ENCODE measurements at places on chromosomes 6 and 20.
A peak's percentile ranks its signal among the peaks of the same experiment; 100 is the strongest.

DNA sequence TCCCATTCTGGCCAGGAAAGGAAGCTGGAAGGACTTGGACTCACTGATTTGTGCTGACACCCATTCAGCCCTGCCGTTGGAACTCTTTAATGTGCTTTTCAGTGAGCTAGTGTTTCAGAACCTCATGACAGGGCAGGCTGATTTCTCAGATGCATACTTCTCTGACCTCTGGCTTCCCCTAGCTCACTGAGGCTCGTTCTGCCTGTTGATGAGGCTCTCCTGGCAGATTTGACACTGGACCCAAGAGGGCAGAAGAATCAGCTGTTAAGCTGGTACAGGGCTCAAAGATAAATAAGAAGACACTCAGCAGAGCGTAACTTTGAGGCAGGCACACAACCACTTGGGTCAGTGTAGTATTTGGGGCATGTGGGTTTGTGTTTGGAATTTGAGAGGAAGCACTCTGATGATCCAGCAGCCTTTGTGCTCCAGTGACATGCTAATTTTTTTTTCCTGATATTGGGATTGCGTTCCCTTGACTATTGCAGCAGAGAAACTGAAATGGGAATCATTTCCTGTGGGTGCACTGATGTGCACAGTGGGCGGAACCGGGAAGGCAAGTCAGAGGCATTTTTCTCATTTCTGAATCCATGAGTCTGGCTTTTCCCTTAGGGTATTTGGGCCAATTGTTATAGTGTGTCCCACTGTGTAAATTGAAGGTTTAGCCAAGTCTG lies 80.2 kb downstream of the CARMIL1 start:
- H3K36me3 ChIP-seq: no peaks in the 10 kb centered on the region
- no peak for DNase-seq
- H3K4me1 ChIP-seq: peaks cover 2% of the 10 kb centered on the region
- H3K27ac ChIP-seq: no peak overlapping the region
- no peaks in the 10 kb centered on the region for H3K27me3 ChIP-seq
- H3K4me3 ChIP-seq: no peak overlapping the region

GRCh38 chr20:14412065-14412681 lies 74.8 kb upstream of the FLRT3 start:
- no peaks in the 10 kb centered on the region for H3K27me3 ChIP-seq
- no peaks in the 10 kb centered on the region for H3K4me1 ChIP-seq
- H3K27ac ChIP-seq: no peak overlapping the region
- no peaks in the 10 kb centered on the region for H3K36me3 ChIP-seq

DNA sequence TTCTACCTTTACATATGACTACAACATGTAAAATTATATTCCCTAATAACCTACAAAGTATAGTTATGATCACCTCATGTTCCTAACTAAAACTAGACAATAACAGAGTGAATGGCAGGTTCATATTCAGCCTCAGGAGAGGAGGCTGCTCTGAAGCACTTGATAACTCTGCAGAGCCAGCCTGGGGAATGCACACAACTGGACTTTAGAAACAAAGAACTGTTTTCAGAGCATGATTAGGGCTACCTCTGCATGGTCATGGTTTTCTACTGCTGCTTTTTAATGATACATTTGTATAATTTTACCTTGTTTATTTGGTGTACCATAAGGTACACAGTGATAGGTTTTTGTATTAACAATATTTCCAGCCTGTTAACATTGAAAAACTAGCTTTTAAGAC lies 50.3 kb downstream of the TRPC4AP start:
- peaks cover 21% of the 10 kb centered on the region for H3K36me3 ChIP-seq
- H3K4me1 ChIP-seq: peaks cover 6% of the 10 kb centered on the region
- no peak overlapping the region for H3K27ac ChIP-seq
- no peaks in the 10 kb centered on the region for H3K27me3 ChIP-seq
- no peak overlapping the region for H3K4me3 ChIP-seq

- H3K27ac ChIP-seq: no peak overlapping the region
- H3K4me3 ChIP-seq: no peak overlapping the region
- DNase-seq: no peak
- H3K4me1 ChIP-seq: peaks cover 19% of the 10 kb centered on the region
- peaks cover 2% of the 10 kb centered on the region for H3K36me3 ChIP-seq
Observed at GRCh38 chr6:41367700-41368099, 32.3 kb downstream of the NCR2 start.

GRCh38 chr6:96116674-96117073 lies 100.9 kb downstream of the FUT9 start:
- H3K27me3 ChIP-seq: no peaks in the 10 kb centered on the region
- H3K36me3 ChIP-seq: no peaks in the 10 kb centered on the region
- no peak overlapping the region for H3K27ac ChIP-seq
- H3K4me3 ChIP-seq: no peak overlapping the region

DNA sequence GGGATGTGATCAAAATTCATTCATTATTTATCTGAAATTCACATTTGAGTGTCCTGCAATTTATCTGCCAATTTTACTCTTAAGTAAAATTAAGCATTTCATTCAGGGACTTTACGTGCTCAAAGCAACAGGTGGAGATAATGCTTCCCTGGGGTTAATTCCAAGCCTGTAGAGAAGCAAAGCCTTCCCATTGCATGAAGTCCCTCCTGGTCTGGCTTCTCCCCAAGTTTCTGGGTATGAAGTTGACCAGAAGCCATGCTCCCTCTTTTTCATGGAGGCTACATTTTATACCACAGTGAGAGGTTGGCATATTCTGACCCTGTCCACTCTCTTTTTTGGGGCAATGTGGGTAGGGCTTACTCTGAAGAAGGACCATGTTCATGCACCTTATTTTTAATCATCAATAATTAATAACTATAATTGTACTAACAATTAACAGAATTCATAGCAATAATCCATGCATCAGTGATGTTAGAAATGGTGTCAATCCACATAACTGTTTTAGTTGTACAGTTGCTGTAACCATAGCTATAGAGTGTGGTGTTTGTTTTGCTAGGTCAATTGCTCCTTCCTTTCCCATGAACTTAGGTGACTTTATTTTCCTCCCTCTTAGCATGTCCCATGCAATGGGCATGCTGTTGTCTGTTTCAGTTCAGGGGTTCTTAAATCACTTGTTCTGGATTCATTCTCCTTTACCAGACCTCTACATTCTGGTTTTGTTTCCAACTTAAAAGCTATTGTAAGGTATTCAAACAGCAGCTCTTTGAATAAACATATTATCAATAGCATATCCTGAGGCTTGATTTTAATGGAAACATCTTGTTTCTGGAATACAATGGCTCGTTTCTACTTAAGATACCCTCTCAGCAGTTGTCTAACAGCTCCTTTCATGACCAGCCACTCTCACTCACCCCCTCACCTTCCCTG lies 1.5 kb downstream of the LAMA4 start:
- DNase-seq: no peak
- no peaks in the 10 kb centered on the region for H3K36me3 ChIP-seq
- peaks cover 74% of the 10 kb centered on the region for H3K27me3 ChIP-seq
- H3K4me1 ChIP-seq: peaks cover 14% of the 10 kb centered on the region
- H3K4me3 ChIP-seq: peak overlapping the region; percentile 73
- H3K27ac ChIP-seq: no peak overlapping the region

- DNase-seq: no peak
- H3K4me3 ChIP-seq: no peak overlapping the region
- H3K27ac ChIP-seq: no peak overlapping the region
Observed at GRCh38 chr6:25829375-25829774, 2.5 kb downstream of the SLC17A1 start.

DNA sequence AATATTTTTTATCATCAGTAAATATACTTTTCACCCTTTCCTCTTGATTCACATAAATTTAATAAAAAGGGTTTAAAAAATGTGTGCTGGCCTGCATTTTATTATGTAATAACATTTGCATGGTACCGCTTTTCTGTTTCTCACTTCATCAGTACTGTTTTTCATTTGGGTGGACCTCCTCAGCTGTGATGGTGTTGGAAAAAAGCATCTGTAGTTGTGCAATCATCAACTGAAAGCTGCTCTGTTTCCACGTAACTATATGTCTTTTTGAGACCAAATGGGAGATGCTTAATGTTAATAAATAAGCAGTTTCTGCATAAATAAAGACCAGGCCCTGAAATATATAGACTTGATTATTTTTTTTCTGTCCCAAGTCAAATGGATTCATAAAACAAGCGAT lies 31.6 kb upstream of the CENPW start:
- DNase-seq: no peak
- H3K27me3 ChIP-seq: no peaks in the 10 kb centered on the region
- no peaks in the 10 kb centered on the region for H3K4me1 ChIP-seq
- no peak overlapping the region for H3K27ac ChIP-seq
- no peaks in the 10 kb centered on the region for H3K36me3 ChIP-seq

DNA sequence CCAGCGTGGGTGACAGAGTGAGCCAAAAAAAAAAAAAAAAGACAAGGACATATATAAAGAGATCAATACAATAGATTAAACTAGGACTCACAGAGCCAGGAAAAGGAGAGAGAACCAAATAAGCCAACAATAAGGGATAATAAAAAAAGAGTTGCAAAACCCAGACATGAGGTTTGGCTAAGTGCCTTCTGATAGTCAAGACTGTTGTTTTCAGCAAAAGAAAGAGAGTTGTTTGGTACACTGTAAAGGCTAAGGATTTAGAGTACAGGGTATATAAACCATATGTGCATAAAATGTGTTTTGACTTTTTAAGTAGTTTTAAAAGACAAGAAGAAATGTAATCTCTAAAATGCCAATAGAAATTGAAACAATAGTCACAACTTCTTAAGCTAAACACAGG lies 42.8 kb downstream of the RPF2 start:
- no peaks in the 10 kb centered on the region for H3K4me1 ChIP-seq
- no peak for DNase-seq
- no peaks in the 10 kb centered on the region for H3K27me3 ChIP-seq
- H3K27ac ChIP-seq: no peak overlapping the region
- H3K36me3 ChIP-seq: peaks cover 19% of the 10 kb centered on the region

DNA sequence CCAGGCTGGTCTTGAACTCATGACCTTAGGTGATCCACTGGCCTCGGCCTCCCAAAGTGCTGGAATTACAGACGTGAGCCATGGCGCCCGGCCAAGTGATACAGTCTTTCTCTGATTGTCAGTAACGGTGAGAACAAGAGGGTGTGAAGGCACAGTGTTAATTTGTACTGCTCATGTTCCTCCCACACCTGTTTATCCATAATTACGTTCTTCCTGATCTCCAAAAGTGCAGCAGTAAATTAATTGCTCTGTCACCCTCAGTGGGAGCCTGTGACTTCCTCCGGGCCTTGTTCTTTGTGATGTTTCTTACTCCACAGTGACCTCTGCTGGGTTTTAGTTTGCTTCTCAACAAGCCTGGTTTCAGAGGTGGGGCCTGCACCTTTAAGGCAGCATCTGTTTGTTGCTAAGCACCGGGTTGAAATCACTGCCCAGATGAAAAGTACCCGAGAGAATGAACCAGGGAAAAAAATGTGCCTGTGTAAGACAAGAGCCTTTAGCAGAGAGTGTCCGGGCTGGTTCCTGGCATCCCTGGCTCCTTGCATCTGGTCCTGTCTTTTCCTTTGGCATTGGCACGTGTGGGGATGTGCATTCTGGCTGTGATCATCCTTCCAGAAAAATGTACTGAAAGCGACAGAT lies 89.1 kb upstream of the CLDN20 start:
- peaks cover 25% of the 10 kb centered on the region for H3K4me1 ChIP-seq
- peaks cover 1% of the 10 kb centered on the region for H3K36me3 ChIP-seq
- no peaks in the 10 kb centered on the region for H3K27me3 ChIP-seq
- DNase-seq: no peak
- H3K27ac ChIP-seq: peak overlapping the region; percentile 51

DNA sequence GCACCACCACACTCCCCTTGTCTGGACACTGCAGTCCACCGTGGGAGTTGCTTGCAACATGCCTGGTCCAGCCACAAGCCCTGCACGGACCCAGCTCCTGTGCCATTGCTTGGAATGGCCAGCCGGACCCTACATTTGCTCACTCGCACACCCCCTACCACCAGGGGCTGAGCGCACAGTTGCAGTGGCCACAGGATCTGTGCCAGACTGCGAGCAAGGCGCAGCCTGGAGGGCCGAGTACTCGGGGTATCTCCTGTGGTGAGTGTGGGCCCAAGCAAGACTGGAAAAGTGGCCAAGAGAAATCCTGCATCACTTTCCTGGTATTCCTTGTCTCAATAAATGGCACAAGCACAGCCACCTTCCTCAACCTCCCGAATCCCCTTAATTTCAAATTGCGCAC lies 85.4 kb upstream of the SAMD5 start:
- no peak for DNase-seq
- H3K27me3 ChIP-seq: peaks cover 3% of the 10 kb centered on the region
- no peak overlapping the region for H3K4me3 ChIP-seq
- no peaks in the 10 kb centered on the region for H3K4me1 ChIP-seq
- no peaks in the 10 kb centered on the region for H3K36me3 ChIP-seq

GRCh38 chr6:108576709-108577108 lies 16.0 kb downstream of the FOXO3 start:
- H3K4me1 ChIP-seq: peaks cover 24% of the 10 kb centered on the region
- peaks cover 14% of the 10 kb centered on the region for H3K36me3 ChIP-seq
- no peak overlapping the region for H3K27ac ChIP-seq
- no peak overlapping the region for H3K4me3 ChIP-seq
- no peak for DNase-seq

DNA sequence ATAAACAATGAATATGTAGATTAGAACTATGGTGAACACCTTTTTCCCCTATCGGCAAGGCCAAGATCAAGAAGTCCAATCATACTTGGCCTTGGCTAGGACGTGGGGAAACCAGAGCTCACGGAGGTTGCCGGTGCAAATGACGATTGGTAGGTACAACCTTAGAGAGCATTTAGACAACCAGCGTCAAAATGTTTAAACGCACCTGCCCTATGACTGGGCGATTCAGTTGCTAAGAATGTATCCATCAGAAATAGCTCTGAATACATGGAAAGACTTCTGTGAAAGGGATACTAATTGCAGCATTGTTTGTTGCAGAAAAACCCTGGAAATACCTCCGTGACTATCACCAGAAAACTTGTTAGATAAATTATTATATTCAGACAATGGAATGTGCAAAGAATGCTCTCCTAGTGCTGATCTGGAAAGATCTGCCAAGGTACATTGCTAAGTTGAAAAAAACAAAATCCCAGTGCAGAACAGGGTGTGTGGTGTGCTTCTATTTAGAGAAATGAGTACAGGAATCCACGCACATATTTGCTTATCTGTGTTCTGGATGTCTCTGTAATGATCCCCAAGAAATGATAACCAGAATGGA lies 48.0 kb upstream of the PTPN1 start:
- H3K27ac ChIP-seq: no peak overlapping the region
- H3K36me3 ChIP-seq: peaks cover 6% of the 10 kb centered on the region
- H3K4me1 ChIP-seq: peaks cover 21% of the 10 kb centered on the region
- peaks cover 7% of the 10 kb centered on the region for H3K27me3 ChIP-seq
- no peak overlapping the region for H3K4me3 ChIP-seq
- DNase-seq: no peak

GRCh38 chr6:35973670-35974222 lies 50.7 kb downstream of the SLC26A8 start:
- no peak for DNase-seq
- H3K27me3 ChIP-seq: peaks cover 4% of the 10 kb centered on the region
- no peaks in the 10 kb centered on the region for H3K36me3 ChIP-seq
- no peaks in the 10 kb centered on the region for H3K4me1 ChIP-seq

DNA sequence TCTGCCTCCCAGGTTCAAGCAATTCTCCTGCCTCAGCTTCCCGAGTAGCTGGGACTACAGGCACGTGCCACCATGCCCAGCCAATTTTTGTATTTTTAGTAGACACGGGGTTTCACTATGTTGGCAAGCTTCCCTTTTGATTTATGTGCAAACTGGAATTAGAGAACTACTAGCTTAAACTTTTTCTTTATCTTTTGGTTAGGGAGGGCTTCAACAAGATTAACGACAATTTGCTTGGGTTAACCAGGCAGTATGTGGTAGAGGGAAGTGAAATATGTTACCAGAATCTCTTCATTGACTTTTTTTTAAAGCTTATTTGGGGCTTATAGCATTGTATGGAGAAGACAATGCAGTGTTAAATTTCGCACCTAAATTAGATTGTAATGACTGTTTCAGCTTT lies 9.0 kb downstream of the MYO6 start:
- peaks cover 2% of the 10 kb centered on the region for H3K4me1 ChIP-seq
- H3K36me3 ChIP-seq: no peaks in the 10 kb centered on the region
- H3K27ac ChIP-seq: no peak overlapping the region
- H3K4me3 ChIP-seq: no peak overlapping the region
- H3K27me3 ChIP-seq: peaks cover 30% of the 10 kb centered on the region
